AML-193 (cell line): ENCODE measurements at places on chromosomes 5 and 9.

GRCh38 chr9:117234103-117234502 is 180.8 kb downstream of the ASTN2 start:
- DNase-seq: no peak

DNA sequence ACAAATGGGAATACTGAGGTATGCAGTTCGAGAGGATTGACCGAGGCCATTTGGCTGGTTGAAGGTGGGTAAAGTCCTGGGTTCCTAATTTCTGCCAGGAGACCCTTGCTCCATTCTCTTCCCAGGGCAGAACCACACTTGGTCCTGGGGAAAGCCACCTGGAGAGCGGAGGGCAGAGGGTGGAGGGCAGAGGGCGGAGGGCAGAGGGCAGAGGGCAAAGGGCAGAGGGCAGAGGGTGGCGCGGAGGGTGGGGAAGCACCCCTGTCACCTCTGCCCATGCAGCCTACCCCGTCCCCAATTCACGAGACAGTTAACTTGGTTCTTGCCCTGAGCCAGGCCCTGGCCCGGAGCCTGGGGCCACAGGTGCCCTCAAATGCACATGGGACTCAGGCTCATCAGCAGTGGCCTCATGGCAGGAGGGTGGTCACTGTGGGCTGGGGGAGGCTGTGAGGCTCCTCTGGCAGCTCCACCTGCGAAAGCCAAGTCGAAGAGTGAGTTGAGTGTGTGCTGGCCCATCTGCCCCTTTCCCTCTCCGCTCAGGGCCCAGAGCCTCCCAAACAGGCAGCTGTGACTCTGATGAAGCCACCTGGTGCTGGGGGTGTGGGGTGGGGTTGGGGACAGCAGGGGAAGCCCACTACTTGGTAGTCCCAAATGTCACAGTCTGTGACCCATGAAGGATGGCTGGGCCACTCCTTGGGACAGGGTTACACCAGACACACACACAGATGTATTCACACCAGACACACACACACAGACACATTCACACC is 28.0 kb upstream of the FCN1 start:
- DNase-seq: no peak

DNA sequence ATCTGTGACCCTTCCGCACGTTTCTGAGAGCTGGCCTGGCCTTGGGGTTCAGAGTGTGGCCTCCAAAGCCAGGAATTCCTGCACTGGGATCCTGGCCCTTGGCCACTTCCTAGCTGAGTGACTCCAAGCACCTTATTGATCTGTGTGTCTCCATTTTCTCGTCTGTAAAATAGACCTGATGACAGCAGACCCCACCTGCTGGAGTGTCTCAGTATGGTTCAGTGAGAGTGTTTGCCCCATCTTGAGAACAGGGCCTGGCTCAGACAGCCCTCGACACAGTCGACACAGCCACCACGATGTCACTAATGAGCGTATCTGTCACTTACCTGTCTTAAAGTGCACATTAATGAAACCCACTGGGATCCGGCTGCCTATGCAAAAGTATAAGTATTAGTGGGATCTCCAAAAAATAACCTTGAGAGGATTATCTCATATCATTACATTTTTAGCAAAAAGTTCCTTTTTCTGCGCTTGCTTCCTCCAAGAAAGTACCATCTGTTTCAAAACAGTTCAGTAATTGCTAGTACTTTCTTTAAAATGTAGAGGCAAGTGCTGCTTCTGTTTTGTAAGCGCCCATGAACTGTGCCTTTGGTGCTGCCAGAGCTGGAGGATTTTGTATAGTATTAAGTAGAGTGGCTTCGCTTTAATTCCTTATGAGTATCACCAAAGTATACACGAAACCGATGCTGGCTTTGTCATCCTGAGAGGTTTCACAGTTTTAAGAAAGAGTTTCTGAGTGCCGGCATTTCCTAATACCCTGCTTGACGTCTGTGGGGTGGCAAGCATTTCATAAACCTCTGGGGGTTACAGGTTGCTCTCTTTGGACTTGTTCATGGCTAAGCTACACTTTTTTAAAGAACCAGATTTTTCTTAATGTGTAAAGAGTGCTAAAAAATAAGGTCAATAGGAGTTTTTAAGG is 31.7 kb downstream of the UBE2QL1 start:
- no peak for DNase-seq

DNA sequence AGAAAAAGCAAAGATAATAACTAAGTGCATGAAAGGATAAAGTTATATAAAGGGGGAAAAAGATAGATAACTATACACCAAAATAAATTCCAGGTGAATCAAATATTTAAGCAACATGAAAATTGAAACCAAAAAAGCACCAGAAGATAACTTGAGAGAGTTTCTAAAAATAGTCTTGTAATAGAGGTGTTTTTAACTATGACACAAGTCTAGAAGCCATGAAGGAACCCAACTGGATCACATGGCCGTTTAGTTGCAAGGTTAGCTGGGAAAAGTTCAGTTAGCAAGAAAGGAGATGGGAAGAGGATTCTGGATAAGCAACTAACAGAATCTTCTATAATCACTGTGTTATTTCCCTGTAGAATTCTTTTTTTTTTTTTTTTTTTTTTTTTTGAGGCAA is 9.2 kb upstream of the RASA1 start:
- DNase-seq: no peak

DNA sequence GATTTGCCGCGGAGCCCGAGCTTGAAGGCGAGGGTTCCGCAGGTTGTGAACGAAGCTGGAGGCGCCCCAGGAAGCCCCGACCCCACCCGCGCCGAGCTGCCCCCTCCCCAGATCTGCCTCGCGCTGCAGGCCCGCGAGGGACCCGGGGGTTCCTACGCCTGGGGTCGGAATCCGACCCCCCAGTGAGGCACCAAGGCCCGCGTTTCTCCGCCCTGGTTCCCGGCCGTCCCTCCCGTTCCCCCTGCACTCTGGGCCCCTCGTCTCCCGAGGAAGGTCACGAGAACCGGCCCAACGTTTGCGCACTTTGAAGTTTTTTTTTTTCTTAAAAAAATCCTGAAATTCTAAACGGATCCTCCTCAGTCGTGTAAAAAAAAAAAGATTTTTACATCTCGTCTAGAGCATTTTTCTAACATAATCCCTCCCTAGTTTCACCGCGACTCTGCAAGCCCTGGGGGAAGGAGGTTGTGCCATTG is 880 bp upstream of the GFPT2 start:
- no peak for DNase-seq

DNA sequence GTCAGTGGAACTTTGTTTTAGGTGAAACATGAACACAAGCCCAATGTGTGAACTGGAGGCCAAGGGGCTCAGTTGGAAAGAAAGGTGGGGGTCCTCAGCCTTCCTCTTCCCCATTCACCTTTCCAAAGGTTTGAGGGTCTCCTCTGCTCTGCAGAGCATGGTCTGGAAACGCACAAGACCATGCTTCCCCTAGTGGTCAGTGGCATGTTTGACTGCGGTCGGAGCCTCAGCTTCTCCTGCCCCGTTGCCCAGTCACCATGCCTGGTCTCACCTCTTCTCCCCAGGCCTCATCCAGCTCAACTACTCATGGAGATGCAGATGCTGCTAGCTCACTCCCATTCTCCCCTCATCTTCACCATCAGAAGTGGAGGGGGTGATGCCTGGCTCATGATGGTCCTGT is 340.3 kb downstream of the GADD45G start:
- DNase-seq: no peak

GRCh38 chr5:158868546-158868945 is 231.2 kb downstream of the EBF1 start:
- DNase-seq: no peak

- DNase-seq: peak; percentile 65
Measured at GRCh38 chr5:146291421-146292074, 47.1 kb upstream of the POU4F3 start.

DNA sequence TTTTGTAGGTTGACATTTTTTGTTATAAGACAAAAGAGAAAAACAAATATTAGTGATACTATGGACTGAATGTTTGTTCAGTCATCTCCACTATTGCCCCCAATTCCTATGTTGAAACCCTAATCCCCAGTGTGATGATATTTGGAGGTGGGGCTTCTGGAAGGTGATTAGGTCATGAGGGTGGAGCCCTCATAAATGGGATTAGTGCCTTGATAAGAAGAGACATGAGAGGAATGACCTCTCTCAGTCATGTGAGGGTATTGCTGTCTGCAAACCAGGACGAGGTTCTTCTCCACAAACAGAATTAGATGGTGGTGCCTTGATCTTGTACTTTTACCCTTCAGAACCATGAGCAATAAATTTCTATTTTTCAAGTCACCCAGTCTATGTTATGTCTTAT is 34.5 kb upstream of the KLF9 start:
- DNase-seq: no peak

- DNase-seq: no peak
Measured at GRCh38 chr9:20409321-20410092, 212.8 kb downstream of the MLLT3 start.

- DNase-seq: no peak
Measured at GRCh38 chr9:110582156-110582555, 2.6 kb upstream of the SVEP1 start.

GRCh38 chr5:142881076-142881783 is 111.1 kb downstream of the ARHGAP26 start:
- DNase-seq: peak; percentile 92

DNA sequence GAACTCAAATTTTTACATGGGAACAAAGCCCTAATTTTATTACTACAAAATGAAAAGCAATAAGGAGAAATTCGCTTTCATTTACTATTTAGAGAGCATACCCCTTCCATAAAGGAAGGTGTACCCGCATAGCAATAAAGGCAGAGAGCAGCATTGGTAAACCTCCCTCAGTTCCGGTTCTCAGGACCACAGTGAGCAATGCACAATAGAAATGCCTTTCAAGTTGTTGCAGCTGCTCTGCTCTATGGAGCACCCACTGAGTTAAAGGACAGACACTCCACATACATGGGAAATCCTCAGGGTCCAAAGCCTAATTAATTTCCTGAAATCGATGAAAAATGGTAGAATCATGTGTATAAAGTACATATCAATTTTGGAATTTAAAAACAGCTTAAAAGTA is 89.9 kb upstream of the MPDZ start:
- no peak for DNase-seq
